Left ventricle myocardium inferior (tissue), 1 donor: ENCODE measurements at places on chromosomes 5 and 9. TPM values are rescaled to one million over a fixed set of nuclear protein-coding genes. Genes with fewer than 3 reads are reported as not detected.

FBN2 gene
- total RNA-seq: 34.1 TPM

F12 gene
- not detected for total RNA-seq

C9 gene
- total RNA-seq: not detected

PPP2R2B gene
- 0.11 TPM for total RNA-seq

MARCHF3 gene
- total RNA-seq: 35.7 TPM

TAF11L8 gene
- total RNA-seq: not detected

GPX8 gene
- total RNA-seq: 9.8 TPM

FIBCD1 gene
- total RNA-seq: 0.58 TPM

CEMIP2 gene
- total RNA-seq: 11.7 TPM
